ENCODE measurements at places on chromosomes 3 and 15.
A peak's percentile ranks its signal among the peaks of the same experiment; 100 is the strongest.

DNA sequence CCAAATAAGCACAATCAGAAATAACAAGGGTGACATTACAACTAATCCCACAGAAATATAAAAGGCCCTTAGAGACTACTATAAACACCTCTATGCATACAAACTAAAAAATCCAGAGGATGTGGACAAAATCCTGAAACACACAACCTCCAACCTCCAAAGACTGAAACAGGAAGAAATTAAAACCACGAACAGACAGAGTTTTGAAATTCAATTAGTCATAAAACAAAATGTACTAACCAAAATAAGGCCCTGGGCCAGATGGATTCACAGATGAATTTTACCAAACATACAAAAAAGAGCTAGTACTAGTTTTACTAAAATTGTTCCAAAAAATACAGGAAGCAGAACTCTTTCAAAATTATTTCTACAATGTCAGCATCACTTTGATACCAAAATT is 1043.6 kb downstream of the DIPK2A start:
- DNase-seq = no peak

- peak; percentile 84 for DNase-seq
Observed at GRCh38 chr3:107271787-107272387, 105.4 kb upstream of the CCDC54 start.

GRCh38 chr15:73982222-73982962 is 9.7 kb downstream of the STOML1 start:
- peak; percentile 80 for DNase-seq

GRCh38 chr15:66405615-66406014 is 18.9 kb downstream of the MAP2K1 start:
- no peak for DNase-seq

GRCh38 chr3:23926736-23927135 is 9.8 kb downstream of the RPL15 start:
- no peak for DNase-seq

DNA sequence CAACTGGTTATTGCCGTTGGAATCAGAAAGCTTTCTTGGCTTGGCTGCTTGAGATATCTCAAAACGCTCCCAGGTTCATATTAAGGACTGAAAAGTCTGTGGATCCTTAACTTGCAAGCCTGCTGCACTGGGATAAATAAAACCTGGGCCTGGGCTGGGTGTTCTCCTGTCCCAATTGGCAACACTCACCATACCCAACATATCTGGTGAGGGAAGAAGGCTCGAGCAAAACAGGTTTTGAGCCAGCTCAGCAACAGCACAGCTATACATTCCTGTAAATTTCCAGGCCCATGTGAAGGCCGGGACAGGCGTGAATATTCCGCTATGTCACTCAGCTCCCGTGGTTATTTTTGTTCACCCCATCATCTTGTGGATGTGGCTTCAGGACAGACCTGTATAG is 169.0 kb upstream of the BCL6 start:
- DNase-seq = no peak

- no peak for DNase-seq
Observed at GRCh38 chr3:79515072-79515471, 252.7 kb downstream of the ROBO1 start.

GRCh38 chr15:99098991-99099390 is 5.9 kb upstream of the SYNM start:
- no peak for DNase-seq

DNA sequence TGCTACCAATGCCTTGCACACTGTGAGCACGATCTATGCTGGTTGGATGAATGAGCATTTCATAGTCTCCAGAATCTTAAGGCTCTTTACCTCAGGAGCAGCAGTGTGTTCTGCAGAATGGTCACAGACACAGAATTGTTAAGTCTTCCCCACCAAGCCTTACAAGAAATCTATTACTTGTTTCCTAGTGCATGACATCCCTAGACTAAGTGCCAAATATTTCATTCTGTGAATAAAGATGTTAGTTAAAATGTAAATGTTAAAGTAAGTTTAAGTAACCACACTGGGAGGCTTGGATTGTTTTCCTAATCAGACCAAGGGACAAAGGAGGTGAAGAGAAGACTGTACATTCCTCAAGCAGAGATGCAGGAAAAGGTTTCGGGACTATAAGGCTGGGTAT is 4.1 kb upstream of the TNFSF10 start:
- no peak for DNase-seq

- no peak for DNase-seq
Observed at GRCh38 chr3:87437765-87438164, 161.4 kb upstream of the POU1F1 start.

DNA sequence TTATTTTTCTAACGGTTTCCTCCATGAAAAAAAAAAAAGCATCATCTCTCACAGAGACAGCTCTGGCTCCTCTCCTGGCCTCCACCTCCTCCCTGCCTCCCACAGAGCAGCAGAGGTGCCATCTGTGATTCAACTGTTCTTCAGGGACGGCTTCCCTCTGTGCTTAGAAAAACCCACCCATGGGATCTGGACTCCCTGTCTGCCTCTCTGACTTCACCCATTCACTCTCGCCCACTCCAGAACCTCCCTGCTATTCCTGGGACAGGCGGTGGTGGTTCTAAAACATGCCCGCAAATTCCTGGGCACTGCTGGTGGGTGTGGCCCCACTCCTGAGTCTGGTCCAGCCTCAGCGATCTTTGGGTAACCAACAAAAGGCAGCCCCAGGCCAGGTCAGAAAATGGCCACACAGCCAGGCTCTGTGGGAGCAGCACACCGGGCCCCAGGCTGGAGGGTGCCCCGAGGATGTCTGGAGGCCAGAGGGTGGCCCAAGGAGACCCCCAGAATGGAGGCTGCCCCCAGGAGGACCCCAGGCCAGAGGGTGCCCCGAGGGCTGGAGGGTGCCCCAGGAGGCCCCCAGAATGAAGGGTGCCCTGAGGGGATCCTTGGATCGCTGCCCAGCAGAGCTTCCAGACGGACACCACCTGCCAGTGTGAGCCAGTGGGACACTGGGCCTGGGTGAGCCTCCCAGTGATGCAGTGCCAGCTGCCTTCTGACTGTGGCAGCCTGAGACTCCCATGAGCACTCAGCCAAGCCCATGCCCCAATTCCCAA is 2.6 kb upstream of the CHST13 start:
- peak; percentile 67 for DNase-seq

DNA sequence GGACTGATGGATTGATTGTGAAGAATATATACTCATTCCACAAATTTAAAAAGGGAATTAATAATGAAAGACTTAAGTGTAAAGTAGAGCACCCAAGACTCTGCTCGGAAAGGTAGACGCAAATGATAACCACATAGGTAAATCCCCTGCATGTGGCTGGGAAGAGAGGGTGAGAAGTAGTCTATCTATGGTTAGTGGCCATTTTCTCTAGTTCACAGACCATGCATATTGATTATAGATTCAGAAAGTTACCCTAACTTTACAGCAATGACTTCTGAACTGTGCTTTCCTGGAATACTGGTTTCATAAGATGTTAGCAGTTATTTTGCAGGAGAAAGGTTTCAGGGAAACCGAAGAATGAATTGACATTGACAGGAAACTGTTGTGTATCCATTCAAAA is 51.7 kb downstream of the CASR start:
- DNase-seq = no peak

- no peak for DNase-seq
Observed at GRCh38 chr15:67720556-67721175, 104.6 kb upstream of the SKOR1 start.

GRCh38 chr15:29071882-29072273 is 186.1 kb downstream of the APBA2 start:
- no peak for DNase-seq

GRCh38 chr15:98583771-98584430 is 64.4 kb upstream of the IGF1R start:
- DNase-seq = no peak

DNA sequence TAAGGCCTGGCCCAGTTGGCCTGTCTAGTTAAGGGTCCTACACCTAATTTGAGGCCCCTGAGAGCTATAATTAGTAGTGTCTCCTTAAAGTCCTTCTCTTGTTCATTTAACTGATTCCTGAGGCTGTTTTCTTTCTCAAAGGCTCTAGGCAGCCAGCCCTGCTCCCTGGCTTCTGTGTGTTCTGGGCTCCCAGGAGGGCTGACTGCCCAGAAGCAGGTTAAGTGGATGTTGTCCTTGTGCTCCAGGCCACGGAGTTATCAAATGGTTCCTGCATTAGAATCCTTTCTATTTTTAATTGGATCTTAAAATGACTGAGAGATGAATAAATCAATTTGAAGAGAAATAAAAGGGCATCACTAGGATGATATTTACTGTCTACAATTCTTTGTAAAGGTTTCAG is 140.0 kb downstream of the SNRK start:
- DNase-seq = no peak

- no peak for DNase-seq
Observed at GRCh38 chr3:150583028-150583427, 20.1 kb upstream of the SELENOT start.

GRCh38 chr3:71850654-71851053 is 65.7 kb upstream of the PROK2 start:
- no peak for DNase-seq

DNA sequence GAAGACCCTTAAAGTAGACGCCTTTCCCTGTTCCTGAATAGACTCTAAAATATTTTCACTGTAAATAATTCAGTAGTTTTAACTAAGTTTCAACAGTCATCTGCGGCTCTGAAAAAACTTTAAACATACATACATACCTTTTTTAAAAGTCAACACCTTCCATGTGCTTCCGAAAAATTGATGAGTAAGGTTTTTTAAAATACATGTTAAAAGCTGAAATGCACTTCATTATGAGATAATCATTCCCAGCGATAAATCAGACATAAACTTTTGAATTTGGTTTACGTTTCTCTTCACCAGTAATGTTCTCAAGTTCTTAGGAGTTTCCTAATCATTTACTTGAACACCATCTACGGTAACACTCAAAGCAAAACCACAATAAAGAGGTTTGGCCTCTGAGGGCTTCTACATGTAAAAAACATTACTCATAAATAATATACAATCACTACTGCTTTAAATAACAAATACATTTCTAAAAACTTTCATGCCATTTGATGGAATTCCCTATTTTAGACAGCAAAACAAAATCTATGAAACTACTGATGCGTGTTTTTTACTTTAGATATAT is 403.5 kb downstream of the SHQ1 start:
- DNase-seq = no peak

GRCh38 chr3:113606539-113607218 is 74.3 kb downstream of the SIDT1 start:
- DNase-seq = no peak

- no peak for DNase-seq
Observed at GRCh38 chr3:111033470-111034050, 38.1 kb upstream of the NECTIN3 start.

GRCh38 chr3:59320080-59320479 is 270.3 kb upstream of the CFAP20DC start:
- no peak for DNase-seq

DNA sequence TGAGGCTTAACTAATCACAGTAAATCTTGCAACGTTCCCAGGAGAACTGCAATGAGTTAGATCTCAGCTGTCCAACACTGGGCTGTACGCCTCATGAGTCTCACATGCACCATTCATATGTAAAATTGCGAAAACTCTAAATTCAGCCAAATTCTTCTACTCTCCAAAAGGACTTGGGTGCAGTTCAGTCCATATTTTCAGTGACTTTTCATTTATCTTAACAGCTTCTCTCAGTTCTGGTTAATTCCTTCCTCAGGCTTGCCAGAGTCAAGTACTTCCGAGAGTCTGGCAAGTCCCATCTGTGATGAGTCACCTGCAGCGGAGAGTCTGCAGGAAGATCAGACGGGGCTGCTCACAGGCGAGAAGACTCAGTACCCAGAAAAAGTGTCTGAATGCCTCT is 11.5 kb downstream of the CCDC80 start:
- peak; percentile 61 for DNase-seq

Measured in NCI-H2171 treated with DMSO at 0.1 percent for 48 hours (cell line).